ENCODE measurements at places on chromosomes 7 and 10. TPM values are rescaled to one million over a fixed set of nuclear protein-coding genes. Genes with fewer than 3 reads are reported as not detected.

GRCh38 chr10:21894648-21895342 lies 108.7 kb downstream of the DNAJC1 start:
- no peak for DNase-seq

DNA sequence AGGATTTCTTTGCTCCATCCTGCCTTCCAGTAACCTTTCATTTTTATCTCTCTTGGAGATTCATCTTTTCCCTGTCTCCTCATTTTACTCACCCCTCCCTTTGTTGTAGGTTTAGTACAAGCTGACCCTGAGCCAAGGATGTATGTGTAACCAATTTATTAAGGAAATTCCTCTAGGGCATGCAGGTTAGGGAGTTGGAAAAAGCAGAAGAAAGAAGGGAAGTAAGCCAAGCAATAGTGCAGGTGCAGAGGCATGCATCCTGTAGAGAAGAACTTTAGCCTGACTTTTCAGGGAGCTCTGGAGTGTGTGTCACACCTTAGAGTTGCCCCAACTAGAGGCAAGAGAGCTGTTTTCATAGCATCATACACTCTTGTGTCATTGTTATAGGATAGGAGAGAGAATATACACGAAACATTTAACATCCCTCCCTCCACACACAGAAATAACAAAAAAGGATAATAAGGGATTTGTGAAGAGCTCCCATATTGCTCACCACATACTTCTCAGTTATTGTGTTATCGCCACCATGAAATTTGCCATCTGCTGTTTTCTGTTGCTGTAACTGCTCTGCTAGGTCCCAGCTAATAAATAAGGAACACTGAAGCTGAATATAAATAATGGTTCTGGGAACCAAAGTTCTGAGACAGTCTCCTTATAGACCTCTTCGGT lies 21.8 kb upstream of the SEMA3C start:
- no peak for DNase-seq

DNA sequence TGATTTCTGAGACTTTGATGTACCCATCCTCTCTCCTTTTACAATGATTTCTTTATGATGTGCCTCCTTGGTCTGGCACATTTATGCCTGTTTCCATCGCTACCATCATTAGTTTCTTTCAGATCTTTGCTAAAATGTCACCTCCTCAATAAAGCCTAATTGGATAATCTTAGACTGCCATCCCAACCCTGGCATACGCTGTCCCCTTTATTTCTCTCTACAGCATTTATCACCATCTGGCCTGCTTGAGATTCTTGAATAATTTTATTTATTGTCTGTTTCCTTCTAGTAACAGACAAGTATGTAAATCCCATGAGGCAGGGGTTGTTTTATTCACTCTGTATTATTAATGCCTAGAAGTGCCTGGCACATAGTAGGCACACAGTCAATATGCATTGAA lies 6.7 kb upstream of the DNTT start:
- no peak for DNase-seq

Gene LSM5
- total RNA-seq = 34.1 TPM

Gene FOXI2
- total RNA-seq = not detected

Gene ZNF479
- total RNA-seq = not detected

All from urinary bladder (tissue), 4 donors.